Activated naive CD8-positive, alpha-beta T cell treated with anti-CD3 and anti-CD28 coated beads, Interleukin-2, amount 10 ng/mL, durations not matched to agents 7 days and 5 days (primary cell): ENCODE measurements at places on chromosomes 5 and 9.

- no peak for DNase-seq
These were observed 275.4 kb downstream of the CDH12 start for GRCh38 chr5:22577711-22578110.

DNA sequence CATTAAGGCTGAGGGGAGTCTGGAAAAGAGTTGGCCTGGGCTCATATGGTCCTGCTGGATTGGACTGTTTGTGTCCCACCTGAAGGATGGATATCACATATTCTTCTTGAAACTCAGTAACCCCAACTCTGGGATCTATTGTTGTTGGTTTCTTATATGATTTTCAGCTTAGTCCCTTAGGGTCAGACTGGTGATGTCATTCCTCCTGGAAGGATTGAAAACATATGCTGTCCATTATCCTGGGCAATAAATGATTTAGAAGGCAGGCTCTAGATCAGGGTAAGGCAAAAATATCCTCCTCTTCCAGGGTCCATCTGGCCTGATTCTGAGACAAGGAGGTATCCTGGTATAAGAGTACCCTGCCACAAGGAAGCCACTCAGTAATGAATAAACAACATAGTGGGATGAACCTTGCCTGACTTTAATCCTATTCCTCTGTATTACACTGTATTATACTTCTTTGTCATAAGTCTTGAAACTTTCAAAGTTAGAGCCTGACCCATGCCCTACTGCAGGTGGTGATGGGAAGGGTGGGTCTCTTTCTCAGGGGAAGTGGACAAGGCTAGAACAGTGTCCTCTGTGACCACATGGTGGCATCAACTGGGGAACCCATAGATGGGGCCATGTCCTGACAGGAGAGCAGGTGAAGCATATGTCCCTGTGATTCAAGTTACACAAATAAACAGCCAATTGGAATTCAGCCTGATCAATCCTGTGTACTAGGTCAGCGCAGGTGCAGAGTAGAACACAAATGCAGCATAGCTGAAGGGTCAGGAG, 454.4 kb upstream of the TRPC7 start:
- DNase-seq: no peak

- no peak for DNase-seq
These were observed 230.5 kb downstream of the SPOCK1 start for GRCh38 chr5:137268646-137269045.

GRCh38 chr9:114155263-114155994, at the start of gene COL27A1:
COL27A1 (plus strand) TSS chr9:114155537; CDS start chr9:114155951, 414 bp downstream.
- DNase-seq: peak; percentile 91

GRCh38 chr5:171601266-171601881, 181.9 kb downstream of the FGF18 start:
- DNase-seq: no peak

GRCh38 chr5:17058438-17058837, 122.3 kb upstream of the MYO10 start:
- DNase-seq: no peak

- DNase-seq: no peak
These were observed 86.0 kb upstream of the CTSL start for GRCh38 chr9:87639949-87640348.

- DNase-seq: peak; percentile 20
These were observed 9.5 kb downstream of the LPCAT1 start for GRCh38 chr5:1514027-1514818.

DNA sequence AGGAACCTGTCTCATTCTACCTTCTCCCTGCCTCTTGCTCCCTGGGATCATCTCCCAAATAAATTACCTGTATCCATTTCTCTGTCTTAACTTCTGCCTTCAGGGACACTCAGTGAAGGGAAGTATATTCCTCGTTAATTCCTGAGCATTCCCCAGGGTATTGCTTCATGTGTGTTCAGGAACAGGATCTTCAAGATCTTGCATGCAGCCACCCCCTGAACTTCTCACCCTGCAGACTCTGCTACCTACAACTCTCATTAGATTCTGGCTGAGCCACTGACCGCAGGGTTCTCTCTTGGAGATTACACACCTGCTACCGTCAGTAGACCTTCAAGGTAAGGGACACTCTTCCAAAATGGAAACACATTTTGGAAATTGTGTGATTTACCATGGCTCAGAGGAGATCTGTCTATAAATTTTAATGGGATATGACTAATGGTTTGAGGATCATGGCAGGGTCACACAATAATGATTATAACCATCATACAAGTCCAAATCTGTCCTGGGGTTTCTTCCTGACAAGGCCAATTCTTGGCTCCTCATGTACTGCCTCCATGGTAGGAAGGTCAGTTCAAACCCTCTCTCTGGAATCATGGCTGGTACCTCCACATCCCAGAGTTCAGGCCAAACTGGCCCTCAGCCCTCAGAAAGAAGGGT, 38.9 kb upstream of the UGCG start:
- DNase-seq: no peak

- no peak for DNase-seq
These were observed 21.2 kb downstream of the GAS1 start for GRCh38 chr9:86926145-86926544.

GRCh38 chr5:119292701-119293515, 62.9 kb upstream of the TNFAIP8 start:
- DNase-seq: no peak

GRCh38 chr9:5193345-5193744, 7.9 kb upstream of the INSL6 start:
- no peak for DNase-seq

- DNase-seq: no peak
These were observed 182.2 kb downstream of the AOPEP start for GRCh38 chr9:94908583-94909249.

DNA sequence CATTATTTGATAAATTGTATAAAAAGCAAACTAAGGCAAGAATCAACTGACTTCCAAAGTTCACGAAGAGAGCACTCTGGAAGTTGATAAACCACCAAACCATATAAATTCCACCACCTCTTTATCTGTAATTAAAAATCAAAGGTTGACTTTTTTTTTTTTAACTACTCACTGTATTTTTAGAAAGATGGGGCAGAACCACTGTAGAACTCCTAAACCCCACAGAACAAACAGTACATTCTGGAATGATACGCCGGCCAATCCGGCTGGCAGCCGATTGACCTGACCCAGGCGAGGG, 435 bp upstream of the CCNG1 start:
- DNase-seq: no peak

- no peak for DNase-seq
These were observed 207.4 kb downstream of the AGTPBP1 start for GRCh38 chr9:85534340-85534739.

GRCh38 chr5:106094204-106094607, 1576.5 kb downstream of the EFNA5 start:
- no peak for DNase-seq

DNA sequence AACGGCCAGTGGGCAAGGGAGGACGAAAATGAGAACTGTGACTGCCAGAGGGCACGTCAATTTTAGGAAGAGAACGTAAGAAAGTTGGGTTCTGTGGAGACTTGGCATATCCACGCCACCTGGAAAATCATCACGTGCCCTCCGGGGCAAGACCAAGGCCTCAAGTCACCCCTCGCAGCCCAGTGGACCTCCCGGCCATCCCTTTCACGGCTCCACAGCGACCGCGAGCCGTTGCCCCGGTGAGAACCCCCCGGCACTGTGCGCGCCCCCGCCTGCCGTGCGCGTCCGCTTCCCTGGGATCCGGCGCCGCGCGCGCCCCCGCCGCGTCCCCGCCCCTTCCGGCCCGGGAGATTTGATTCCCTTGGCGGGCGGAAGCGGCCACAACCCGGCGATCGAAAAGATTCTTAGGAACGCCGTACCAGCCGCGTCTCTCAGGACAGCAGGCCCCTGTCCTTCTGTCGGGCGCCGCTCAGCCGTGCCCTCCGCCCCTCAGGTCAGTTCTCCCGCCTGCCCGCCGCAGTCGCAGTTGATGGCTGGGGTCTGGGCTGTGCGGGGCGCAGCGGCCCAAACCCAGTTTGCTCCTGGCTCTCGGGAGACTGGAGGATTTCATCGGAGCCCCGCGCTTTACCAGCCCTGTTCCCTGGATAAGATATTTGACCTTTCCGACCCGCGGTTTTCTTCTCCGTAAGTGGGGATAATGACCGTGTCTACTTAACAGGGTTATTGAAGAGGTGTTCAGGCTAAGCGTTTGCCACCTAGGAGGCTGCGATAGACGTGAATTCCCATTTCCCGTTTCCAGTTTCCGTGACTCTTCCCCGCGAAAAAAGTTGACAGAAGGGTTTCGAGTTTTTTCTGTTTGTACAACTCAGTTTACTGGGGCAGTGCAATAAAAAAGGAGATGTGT, at the start of gene MELK:
Gene MELK, plus strand, starts transcription at position 381 of the 904 bp plus-strand sequence. CDS start 8,787 bp downstream, outside the sequence.
- DNase-seq: peak; percentile 97

GRCh38 chr5:58905944-58906343, 323.1 kb downstream of the RAB3C start:
- no peak for DNase-seq

- DNase-seq: no peak
These were observed 120.7 kb downstream of the PBX3 start for GRCh38 chr9:125867751-125868415.

DNA sequence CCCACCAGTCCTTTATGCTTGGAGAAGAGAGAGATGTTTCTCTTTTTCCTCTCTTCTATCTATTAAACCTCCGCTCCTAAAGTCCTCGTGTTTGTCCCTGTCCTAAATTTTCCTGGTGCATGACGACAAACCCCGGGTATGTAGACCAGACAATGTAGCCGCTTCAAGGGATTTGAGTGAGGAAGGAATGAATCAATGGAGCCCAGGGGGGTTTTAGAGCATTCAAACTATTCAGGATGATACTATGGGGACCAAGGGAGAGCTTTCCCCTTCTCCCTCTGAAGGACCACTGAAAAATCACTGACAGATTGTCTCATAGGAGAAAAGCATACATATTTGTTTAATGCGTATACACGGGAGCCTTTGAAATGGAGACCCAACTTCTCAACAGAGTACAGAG, 18.4 kb downstream of the CEL start:
- no peak for DNase-seq

GRCh38 chr9:77883846-77884771, 147.5 kb downstream of the GNAQ start:
- no peak for DNase-seq

DNA sequence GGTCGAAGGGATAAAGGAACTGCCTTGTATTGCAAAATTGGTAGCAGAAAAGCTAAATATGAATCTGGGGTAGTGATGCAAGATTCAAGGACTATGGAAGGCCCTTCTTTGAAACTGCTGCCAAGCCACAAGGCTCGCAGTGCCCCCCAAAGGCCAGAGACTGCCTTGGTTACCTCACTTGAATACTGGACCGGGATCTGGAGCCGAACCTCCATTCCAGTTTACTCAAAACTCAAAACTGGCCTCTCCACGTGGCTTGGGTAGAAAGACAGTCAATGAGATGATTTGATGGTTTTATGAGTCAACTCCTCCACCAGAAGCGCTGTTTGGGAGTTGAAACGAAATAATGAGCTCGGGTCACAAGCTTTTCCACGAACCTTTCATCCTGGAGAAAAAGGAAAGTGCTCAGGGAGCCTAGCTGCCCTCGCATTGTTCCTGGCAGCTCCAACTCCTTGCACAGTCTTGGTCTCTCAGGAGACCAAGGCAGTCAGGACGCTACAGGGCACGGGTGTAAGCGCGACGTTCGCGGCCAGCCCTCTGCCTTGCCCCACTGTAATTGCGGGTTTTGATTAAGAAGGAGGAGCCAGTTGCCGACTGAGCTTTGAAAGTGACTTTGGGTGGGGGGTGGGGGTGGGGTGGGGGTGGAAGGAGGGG, 2.8 kb downstream of the ST8SIA4 start:
- DNase-seq: no peak

DNA sequence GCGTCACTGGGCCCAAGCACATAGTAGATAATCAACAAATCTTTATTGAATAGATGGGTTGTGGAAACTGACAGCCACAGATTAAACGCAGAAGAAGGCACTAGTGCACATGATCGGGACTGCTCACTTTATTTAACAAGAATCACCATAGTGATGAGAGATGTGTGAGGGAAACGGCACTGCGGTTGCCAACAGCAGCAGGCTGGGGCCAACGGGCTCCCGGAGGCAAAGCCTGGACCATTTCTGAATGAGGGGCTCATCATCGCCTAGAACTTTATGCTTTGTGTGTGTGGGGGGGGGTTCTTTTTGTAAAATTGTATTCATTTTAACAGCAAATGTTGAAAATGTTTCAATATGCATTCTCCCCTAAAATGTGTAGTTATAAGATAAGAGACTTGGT, 61.9 kb upstream of the RUFY1 start:
- DNase-seq: no peak

DNA sequence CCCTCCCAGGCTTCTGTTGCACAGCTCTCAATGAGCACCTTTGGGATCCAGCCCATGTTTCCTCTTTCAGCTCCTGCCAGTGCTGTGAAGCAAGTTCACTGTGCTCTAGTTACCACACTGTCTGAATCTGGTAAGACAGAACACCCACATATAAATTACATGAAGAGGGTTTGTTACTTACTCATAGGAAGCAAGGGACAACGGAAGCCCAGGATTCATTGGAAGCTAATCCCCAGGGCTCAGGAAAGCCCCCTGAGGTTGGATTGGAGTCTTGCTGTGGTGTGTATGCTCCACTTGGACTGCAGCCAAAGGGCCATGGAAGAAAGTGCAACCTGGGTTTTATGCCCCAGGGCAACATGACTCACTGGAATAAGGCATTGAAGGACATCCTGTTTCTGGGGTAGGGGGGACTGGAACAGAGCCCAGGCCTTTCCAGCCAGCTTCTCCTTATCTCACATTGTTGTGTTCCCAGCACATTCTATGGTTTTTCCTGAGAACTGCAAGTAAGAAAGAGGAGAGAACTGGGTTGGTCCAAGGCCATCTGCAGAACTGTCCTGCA, 15.6 kb upstream of the CLK4 start:
- no peak for DNase-seq

DNA sequence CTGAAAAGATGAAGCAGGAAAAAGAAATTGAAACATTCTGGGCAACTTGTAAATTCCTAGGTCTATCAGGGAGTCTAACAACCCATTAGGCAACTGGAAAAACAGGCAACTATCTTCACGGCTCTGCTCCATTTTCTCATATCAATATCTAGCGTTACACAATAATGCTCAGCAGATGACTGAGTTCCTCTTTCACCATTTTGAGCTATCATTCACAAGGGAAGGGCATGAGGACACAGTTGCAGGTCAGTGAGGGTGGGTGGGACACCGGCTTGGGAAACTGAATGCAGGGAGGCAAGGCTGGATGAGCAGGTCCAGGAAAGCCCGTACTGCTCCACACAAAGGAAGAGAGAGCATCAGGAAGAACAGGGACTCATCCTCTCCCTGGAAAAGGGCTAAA, 67.0 kb downstream of the FRMD3 start:
- DNase-seq: no peak

DNA sequence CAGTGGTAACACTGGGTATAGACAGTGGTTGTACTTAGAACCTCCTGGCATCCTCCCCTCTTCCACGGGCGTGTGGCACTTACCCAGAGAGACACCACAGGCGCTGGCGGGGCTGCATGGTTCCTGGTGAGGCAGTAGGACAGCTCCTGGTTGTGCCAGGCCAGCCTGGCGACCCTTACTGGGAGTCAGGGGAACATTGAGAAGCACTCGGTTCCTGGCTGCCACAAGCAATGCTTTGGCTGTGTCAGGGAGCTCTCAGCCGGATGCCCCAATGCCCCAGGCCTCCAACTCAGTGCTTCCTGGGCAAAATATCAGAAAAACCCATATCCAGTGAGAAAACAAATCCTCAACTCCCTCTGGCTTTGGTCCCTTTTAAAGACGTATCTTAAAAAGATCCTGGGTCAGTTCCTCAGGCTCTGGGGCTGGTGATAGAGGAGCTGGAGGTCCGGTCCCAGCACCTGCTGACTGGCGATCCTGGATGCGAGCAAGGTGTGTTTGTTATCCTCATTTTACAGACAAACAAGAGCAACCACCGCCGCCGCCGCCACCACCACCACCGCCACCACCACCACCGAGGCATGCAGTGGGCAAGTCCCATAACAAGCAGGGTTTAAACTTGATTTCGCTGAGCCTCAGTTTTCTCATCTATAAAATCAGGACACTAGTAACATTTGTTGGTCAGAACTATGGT, 4.2 kb downstream of the NKX2-5 start:
- DNase-seq: no peak
